ENCODE measurements at places on chromosomes 7 and 10.

DNA sequence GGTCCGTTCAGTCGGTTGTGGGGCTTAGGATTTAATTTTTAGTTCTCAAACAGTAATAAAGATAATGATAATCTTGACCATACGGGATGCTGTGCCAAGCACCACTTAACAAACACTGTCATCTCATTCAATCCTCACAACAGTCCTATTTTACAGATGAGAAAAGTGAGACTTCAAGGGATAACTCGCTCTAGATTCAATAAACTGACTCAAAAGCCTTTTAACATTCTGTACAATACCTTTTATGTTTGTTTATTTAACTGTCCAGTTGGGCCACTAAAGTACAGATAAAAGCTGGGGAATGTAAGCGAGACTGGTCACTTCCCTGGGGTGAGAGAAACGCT lies 437 bp upstream of the CFAP69 start:
- DNase-seq, result no peak

- DNase-seq, result no peak
Measured at GRCh38 chr10:48744587-48744986, 59.9 kb downstream of the WDFY4 start.

GRCh38 chr7:19117091-19117869 lies at the start of gene TWIST1:
Gene TWIST1 (minus strand): TSS chr7:19117636. CDS start chr7:19117321, 315 bp downstream.
- no peak for DNase-seq

- no peak for DNase-seq
Measured at GRCh38 chr7:91651986-91652385, 228.5 kb downstream of the MTERF1 start.

DNA sequence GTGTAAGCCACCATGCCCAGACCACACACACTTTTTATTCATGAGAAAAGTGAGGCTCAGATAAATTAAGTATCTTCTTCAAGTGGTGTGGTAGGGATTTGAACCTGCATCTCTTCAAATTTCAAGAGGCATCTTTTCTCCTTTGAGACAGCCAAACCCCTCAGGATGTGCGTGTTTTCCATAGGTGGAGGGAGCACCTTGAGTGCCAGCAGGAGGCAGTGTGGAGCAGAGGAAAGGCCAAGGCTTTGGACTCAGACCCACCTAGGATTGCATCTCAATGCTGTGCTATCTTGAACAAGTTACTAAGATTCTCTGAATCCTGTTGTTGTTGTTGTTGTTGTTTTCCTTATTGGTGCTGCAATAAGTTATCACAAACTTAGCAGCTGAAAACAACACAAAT lies 40.2 kb upstream of the MYL10 start:
- DNase-seq, result no peak

DNA sequence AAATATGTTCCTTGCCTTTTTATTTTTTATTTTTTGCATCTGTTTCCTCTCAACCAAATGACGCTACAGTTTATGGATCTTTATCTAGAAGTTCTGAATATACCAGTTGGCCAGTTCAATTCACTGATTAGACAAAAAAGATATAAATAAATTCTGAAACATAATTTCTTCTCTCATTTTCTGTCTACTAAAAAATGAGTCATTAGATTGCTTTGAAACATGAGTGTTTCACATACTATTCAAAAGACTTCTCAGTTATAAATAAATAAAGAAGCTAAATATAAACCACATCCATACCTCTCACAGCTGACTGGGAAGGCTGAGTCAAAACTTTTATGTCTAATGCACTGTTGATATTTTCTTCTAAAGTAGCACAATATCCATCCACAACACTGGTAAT lies 97.6 kb upstream of the GPR22 start:
- no peak for DNase-seq

DNA sequence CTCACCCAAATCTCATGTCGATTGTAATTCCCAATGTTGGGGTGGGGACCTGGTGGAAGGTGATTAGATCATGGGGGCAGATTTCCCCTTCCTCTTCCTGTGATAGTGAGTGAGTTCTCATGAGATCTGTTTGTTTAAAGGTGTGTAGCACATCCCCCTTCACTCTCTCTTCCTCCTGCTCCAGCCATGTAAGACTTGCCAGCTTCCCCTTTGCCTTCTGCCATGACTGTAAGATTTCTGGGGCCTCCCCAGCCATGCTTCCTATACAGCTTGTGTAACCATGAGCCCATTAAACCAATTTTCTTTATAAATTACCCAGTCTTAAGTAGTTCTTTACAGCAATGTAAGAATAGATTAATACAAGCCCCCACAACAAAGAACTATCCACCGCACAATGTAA lies 109.9 kb upstream of the JAZF1 start:
- no peak for DNase-seq

DNA sequence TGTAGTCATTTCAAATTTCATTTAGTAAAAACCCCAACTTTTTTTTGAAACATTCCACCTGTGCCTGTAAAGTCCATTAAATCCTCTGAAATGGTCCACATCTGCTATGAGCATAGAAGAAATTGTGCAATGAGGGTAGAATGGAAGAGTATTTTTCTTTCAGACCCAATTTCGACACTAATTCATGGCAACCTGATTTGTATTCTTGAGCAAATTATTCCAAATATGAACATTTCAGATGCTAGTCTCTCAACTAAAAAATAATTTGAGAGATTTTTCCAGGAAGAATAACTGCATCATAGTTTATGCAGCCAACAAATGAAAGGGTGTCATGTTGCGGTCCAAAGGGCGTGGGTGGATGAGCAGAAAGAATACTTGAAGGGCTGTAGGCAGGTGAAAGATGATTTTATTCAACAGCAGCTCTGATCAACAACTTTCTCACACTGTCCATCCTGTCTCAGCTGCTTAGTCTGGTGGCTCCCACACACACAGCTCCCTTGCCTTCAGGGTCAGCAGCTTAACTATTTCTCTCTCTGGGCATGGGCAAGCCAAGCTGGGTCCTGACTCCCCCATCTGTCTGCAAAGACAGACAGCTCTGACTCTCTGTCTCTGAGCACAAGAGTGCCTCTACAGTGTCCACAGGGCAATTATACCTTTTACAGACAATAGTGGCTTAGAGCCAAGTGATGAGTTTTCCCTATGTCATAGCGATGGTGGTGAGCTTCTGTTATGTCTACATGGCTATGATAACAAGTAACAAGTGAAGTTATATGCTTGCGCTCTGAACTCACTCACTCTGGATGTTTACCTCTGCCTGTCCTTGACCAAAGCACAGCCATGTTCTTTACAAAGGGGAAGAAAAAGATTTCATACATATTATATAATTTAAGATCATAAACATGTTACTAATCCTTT lies 11.5 kb downstream of the STEAP2 start:
- no peak for DNase-seq

GRCh38 chr7:71486856-71487628 lies 355.1 kb downstream of the GALNT17 start:
- no peak for DNase-seq

DNA sequence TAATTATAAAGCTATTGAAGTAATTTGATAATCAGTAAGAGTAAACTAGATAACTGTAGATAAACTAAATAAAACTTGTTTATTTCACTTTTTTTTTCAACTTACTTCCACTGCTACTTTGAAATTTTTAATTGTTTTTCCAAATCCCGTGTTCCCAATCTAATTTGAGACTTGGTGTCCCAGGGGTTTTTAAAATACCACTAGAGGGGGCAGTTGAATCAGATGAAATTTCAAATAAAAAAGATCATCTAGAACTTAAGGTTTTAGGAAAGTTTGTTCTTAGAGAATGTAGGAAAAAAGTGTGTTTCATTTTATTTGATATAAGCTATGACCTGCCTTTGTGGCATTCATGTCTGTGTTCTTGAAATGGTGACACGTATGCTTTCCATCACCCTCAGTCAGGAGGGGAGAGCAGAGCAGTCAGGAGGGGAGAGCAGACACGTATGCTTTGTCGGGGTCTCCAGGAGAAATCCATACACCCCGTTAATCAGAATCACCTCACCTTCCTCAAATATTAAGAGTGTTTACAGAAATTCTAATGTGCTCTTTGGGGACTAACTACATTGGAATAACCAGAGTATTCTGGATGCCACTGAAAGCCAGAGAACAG lies 49.9 kb downstream of the C10orf67 start:
- no peak for DNase-seq

DNA sequence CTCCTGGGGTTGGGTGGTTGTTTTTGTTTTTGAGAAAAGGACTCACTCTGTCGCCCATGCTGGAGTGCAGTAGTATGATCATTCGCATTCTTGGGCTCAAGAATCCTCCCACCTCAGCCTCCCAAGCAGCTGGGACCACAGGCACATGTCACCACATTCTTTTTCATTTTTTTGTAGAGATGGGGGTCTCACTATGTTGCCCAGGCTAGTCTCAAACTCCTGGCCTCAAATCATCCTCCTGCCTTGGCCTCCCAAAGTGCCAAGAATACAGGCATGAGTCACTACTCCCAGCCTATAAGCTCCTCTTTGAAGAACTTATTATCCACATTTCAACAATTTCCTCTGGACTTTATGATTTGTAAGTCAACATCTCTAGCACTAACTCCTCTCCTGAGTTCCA lies 102.7 kb downstream of the KMT2C start:
- DNase-seq, result no peak

DNA sequence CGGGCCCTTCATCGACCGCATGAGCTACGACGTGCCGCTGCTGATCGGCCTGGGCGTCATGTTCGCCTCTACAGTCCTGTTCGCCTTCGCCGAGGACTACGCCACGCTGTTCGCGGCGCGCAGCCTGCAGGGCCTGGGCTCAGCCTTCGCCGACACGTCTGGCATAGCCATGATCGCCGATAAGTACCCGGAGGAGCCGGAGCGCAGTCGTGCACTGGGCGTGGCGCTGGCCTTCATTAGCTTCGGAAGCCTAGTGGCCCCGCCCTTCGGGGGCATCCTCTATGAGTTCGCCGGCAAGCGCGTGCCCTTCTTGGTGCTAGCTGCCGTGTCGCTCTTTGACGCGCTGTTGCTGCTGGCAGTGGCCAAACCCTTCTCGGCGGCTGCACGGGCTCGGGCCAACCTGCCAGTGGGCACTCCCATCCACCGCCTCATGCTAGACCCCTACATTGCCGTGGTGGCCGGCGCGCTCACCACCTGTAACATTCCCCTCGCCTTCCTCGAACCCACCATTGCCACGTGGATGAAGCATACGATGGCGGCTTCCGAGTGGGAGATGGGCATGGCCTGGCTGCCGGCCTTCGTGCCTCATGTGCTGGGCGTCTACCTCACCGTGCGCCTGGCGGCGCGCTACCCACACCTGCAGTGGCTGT lies 1.2 kb downstream of the SLC18A3 start:
- no peak for DNase-seq

DNA sequence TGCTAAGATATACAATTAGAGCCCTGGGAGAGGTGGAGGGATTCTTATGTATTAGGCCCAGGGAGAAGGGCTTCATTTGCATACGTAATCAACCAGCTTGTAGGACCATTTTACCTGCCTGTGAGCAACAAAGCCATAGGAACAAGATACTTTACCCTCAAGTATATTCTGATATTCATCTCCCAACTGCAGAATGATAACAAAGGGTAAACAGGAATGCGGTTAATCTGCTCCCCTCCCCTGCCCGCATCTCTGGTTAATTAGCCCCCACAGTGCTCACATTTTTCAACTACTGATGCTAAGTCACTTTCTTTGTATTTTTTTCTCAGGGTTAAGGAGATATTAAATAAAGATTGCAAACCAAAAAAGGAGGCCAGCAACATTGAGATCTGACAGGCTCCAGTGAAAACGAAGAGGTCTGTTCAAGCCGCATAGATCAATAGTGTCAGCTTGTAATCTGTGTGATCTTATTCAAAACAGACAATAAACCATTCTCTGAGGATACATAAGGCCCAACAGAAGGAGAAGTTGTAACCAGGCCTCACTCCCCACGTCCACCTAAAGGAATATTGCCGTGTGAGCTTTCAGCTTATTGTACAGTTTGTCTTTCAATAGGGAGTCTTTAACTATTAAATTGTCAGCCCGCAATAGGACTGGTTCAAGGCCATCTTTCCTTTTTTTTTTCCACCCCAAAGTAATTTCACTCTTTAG lies 203.4 kb downstream of the RAPGEF5 start:
- no peak for DNase-seq

GRCh38 chr10:72079356-72079755 lies 9.0 kb downstream of the SPOCK2 start:
- DNase-seq, result no peak

GRCh38 chr10:11057018-11057417 lies 39.3 kb downstream of the CELF2 start:
- DNase-seq, result no peak

DNA sequence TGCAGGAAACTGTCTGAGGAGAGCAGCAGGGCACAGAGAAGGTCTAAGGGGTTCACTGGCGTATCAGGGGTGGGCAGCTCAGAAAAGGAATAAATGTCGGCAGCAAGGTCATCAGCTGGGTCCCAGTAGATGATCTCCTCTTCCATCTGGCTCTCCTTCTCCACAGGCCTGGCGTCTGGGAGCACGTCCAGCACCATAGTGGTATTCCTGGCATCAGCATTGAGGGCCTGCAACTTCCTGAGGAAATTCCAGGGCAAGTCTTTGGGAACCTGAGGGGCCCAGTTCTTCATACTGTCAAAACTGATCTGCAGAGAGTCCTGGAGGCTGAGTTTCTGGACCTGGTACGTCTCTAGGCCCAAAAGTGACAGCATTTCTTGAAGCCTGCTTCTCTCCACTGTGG lies 9.6 kb upstream of the MRPS24 start:
- DNase-seq, result no peak

- no peak for DNase-seq
Measured at GRCh38 chr7:73717025-73717807, 2.3 kb downstream of the STX1A start.

DNA sequence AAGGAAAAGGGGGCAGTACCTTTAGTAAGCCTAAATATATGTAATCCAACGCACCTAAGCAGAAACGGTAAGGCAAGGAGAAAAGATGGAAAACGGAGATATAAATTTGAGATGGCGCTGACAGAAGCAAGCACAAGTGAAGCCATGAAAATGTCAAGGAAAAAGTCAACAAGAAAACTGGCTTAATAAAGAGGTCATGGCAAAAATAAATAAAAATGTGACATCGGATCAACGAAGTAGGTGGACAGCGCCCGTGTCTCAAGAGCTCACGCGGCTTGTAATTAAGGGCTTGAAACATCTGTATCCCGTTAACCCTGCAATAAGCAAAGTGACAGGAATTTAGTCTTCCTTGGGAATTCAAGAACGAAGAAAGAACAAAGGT lies 611 bp downstream of the NDUFA5 start:
- DNase-seq, result no peak

- DNase-seq, result no peak
Measured at GRCh38 chr7:21999896-22000295, 54.2 kb upstream of the CDCA7L start.

- no peak for DNase-seq
Measured at GRCh38 chr7:112484671-112485167, 3.9 kb downstream of the LSMEM1 start.

DNA sequence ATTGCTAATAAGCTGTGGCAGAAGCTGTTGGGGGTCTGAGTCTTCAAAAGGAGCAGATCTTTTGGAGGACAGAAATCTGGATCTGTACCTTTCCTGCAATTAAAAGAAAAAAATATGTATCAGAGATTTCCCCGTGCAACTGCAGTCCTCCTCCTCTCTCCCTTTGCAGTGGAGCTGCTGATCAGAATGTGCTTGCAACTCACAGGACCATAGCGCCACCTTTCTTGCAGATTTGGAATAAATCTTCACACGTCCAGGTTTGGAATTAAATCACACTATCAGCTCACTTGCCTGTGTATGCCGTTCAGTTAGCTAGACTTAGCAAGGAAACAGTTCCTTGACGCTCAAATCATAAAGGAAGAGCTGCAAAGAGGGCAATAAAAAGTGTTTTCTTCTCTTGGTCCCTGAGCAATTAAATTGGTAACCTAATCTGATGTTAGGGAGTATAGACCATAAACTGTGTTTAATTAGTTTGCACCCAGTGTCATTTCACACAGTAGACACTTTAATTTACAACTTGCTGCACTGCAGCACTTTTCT lies 77.4 kb downstream of the PON1 start:
- peak; percentile 0 for DNase-seq

- no peak for DNase-seq
Measured at GRCh38 chr7:94170836-94171235, 166.7 kb upstream of the BET1 start.

Data from stimulated activated CD4-positive, alpha-beta T cell treated with anti-CD3 and anti-CD28 coated beads, Interleukin-4, amount 100 ng/mL, for 48 hours (primary cell).